Stomach (tissue), 19 donors: ENCODE measurements at places on chromosomes 13 and 19.

DNA sequence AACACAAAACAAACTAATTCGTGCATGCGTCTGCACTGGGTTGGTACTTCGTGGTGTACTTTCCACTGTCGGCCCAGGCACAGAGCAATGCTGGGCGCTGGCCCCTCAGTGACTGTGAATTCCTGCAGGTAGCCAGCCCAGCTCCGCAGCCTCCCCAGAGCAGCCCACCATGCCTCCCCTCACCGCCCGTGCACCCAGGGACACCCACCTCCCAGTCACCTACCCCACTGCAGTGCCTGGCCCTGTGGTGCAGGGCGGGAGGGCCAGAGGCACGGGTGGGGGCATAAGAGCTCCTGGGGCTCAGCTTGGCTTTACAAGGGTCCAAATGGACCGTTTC, 93.1 kb upstream of the ZNF507 start:
- DNase-seq = no peak

- no peak for DNase-seq
These were observed 24.9 kb upstream of the STARD13 start for GRCh38 chr13:33310245-33311038.

- no peak for DNase-seq
These were observed 313.5 kb downstream of the FOXO1 start for GRCh38 chr13:40352802-40353562.

- no peak for DNase-seq
These were observed 17.9 kb downstream of the ZNF114 start for GRCh38 chr19:48287748-48288147.

- DNase-seq = no peak
These were observed 74.0 kb downstream of the PCDH9 start for GRCh38 chr13:67155898-67156722.

DNA sequence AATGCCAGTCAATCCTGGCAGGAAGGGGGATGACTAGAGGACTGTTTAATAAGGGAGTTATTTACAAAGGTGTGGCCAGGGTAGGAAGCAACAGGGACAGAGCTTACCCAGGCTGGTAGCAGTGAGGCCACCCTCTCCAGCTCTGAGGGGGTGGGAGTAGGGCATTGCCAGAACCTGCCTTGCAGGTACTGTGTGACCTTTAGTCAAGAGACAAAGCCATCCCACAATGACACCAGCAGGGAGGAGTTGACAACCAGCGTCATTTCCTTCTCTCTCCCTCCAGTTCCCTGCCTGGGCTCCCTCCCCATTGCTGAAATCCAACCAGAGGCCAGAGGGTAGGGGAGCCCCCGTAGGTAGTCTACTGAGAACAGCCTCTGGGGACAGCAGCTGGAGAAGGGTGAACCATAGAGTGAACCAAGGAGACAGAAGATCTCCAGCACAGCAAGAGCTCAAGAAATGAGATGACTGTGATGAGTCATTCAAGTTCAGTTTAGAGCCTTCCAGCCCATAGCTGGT, 33.3 kb upstream of the SPATA13 start:
- peak; percentile 48 for DNase-seq

GRCh38 chr13:45782327-45783045, 69.1 kb downstream of the SIAH3 start:
- DNase-seq = no peak

GRCh38 chr19:38318660-38319059, 985 bp upstream of the KCNK6 start:
- peak; percentile 68 for DNase-seq

DNA sequence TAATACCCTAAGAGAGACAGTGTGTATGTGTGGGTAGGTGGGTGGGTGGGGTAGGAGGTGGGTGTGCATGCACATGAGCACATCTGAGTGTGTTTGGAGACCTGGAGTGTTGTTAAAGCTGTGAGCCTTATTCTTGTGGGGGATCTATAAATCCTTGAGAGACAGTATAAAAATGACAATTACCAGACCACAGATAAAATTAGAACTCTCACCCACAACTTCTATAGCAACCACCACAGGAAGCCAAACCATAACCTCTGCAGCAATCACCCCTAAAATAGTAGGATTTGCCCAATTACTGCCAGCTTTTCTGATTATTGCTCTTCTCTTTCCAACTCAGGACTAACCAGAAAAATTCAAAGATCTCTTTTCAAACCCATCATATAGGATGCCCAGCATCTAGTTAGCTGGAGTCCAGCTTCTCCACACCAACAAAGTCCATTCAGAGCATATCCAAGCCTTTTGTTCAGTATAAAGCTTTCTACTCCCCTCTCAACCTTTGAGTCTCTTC, 93.4 kb upstream of the SLITRK1 start:
- no peak for DNase-seq

DNA sequence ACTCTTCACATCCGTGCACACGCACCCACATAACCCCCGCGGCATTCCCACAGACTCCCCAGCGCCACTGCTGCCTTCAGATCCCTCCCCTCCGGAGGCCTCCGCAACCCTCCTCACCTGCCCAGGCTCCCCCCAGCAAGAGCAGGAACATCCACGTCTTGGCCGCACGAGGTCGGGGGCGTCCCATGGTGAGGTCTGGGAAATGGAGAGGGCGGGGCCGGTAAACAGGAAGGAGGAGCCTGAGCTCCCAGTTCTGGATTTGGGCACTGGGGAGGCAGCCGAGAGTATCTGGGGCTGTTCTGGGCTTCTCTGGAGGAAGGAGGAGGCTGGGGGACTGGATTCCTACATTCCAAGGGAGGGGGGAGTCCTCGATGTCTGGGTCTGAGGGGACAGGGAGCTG, 423 bp downstream of the KLK8 start:
- no peak for DNase-seq

DNA sequence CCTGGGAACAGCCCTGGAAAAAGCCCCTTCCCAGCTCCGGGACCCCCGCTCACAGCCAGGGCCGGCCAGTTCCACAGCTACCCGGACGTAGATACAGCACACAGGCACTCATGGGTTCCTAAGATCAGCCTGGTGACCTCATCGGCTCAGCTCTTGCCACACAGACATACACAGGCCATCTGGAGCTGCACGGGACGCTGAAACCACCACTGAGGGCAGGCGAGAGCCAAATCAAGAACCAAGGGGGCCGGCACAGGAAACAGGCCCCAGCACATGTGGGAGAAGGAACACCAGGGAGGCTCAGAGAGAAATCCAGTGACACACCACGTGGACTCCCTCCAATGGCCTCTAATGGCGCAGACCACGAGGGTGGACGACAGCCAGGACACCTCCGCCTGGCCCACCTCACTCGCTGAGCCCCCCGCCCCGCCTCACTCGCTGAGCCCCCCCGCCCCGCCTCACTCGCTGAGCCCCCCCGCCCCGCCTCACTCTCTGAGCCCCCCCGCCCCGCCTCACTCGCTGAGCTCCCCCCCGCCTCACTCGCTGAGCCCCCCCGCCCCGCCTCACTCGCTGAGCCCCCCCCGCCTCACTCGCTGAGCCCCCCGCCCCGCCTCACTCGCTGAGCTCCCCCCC, 69.7 kb upstream of the C13orf46 start:
- DNase-seq = peak; percentile 69

GRCh38 chr19:41951686-41952172, 7.4 kb downstream of the RABAC1 start:
- DNase-seq = peak; percentile 87

- DNase-seq = no peak
These were observed 9.8 kb upstream of the MICU2 start for GRCh38 chr13:21613791-21614190.

GRCh38 chr13:102461302-102461701, 59.5 kb upstream of the FGF14 start:
- no peak for DNase-seq

DNA sequence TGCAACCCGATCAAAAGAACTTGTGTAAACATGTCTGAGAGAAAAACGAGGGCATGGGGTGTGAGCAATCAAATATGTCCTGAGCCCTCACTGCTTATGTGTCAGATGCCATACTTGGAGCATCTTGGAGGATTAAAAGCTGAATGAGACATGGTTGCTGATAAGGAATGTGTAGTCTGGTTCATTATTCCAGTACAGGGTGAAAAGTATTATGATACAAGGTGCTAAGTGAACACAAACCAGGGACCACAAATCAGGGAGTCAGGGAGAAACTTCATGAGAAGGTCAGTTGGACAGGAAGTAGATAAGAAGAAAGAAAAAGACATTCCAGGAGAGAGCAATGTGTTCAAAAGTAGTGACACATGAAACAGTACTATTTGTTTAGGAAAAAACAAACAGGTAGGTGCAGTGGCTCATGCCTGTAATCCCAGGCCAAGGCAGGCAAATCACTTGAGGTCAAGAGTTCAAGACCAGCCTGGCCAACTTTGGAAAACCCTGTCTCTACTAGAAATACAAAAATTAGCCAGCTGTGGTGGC, 2.0 kb upstream of the RCBTB1 start:
- DNase-seq = no peak

GRCh38 chr19:35375505-35376307, 4.8 kb downstream of the GPR42 start:
- no peak for DNase-seq

GRCh38 chr13:28609381-28609780, 49.5 kb upstream of the POMP start:
- DNase-seq = no peak

GRCh38 chr13:30829833-30830637, 76.0 kb upstream of the MEDAG start:
- no peak for DNase-seq

- no peak for DNase-seq
These were observed 4.6 kb upstream of the FAM32A start for GRCh38 chr19:16180611-16181010.

DNA sequence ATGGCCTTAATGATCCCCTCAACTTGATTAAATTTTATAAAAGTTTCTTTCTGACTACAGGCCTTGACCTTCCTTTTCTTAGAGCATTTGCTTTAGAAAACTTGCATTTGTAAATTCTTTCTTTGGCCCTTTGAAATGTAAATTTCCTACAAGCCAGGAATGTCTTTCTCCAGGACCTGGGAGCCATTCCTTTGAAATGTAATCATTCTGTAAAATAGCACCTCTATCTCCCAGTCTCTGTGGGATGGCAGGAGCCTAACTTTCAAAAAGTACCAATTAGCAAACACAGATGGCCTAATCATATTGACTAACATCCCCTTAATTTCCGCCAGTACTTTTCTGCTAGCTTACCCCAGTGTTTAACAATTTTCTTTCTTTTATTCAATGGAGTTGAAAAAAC, 1394.2 kb upstream of the ATXN8OS start:
- no peak for DNase-seq

- DNase-seq = no peak
These were observed 11.6 kb upstream of the GTF2F2 start for GRCh38 chr13:45108716-45109101.

- no peak for DNase-seq
These were observed 20.1 kb upstream of the MYO16 start for GRCh38 chr13:108609353-108609752.

DNA sequence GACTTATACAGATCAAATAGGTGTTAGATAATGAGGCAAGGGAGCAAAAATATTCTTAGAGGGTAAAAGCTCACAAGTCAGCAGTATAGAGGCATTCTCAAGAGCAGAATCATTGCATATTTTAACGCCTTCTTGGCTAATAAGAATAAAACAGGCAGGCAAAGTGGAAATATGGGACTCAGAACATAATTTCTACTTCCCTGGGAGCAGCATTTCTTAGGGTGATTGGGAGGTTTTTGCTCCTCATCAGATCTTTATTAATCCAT, 39.6 kb downstream of the LHFPL6 start:
- DNase-seq = no peak

DNA sequence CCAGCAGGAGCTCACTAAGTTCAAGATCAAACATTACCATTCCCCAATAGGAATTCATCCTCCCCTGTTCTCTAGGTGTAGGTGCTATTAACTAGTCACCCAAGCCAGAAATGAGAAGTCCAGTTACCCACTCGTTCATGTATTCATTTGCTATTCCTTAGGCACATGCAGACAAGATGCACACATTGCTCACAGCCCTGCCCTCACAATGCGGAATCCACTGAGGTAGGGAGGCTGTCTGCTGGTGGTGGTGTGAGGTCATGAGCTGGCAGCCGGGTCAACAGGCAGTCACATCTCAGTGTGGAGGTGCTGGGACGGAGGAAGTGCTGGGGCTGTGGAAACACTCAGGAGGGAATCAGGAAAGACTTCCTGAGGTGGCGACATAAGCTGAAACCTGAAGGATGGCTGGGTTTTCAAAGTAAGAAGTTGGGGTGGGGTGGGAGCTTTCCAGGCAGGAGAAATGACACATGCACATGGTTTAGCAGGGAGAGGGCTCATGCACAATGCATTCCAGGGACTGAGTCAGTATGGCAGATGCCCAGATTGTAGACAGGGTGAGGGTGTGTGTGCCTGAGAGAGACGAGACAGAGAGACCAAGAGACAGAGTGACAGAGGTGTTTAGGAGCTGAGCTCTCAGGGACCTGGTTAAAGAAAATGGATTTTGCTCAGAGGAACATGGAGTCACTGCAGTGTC, 117.6 kb downstream of the USP12 start:
- DNase-seq = no peak

GRCh38 chr19:16327501-16327900, 2.9 kb downstream of the KLF2 start:
- DNase-seq = no peak
